ENCODE measurements at places on chromosomes 4 and X. TPM values are rescaled to one million over a fixed set of nuclear protein-coding genes. Genes with fewer than 3 reads are reported as not detected.

IBSP gene
- 0.30 TPM for polyA plus RNA-seq

GRCh38 chr4:118798658-118799057, 37.3 kb downstream of the SEC24D start:
- DNase-seq: no peak

DNA sequence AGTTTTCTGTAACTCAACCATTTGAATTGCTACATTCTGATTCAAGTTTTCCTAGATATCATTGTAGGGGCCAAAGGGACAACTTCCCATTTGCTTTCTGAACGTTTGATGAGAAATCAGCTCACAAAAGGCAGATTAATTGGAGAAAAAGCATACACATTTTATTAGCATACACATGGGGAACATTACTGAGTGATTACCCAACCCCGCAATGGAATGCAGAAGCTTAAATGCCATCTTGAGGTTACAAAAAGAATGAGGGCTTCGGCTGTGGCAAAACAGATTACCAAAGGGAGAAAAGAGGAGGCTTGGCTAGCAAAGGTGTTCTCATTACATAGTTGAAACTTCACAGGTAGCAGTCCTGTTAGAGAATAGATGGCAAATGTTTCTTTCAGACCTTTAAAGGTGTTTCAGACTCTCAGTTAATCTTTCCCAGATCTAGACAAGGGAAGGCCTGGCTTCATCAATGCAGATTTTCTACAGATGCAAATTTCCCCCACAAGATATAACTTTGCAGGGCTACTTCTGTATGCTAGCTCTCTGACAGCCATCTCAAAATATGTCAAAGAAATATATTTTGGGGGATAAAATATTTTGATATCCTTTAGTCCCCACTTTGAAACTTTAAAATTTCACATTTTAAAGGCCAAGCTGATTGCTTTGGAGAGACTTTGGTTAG, 26.5 kb upstream of the HERC6 start:
- DNase-seq: no peak

GRCh38 chrX:107450823-107451509, 1.5 kb downstream of the FRMPD3 start:
- DNase-seq: no peak

PPP4R3C gene
- not detected for polyA plus RNA-seq

GAGE10 gene
- polyA plus RNA-seq: not detected

DNA sequence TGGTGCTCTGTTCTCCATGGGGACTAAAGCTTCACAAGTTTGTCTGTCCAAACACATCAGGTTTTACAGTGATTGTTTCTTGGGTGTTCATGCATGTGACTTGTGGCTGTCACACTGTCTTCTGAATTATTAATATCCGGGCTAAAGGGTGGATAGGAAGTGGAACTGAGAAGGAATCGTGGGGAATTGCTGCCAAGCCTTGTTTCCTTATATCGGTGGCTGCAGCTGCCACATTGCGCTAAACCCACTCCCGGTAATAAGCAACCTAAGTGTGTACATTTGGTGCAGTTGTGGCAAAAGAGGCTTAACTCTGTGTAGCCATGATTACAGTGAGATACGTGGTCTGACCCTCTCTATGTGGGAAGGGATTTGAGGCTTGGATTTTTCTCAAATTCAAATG, 30.7 kb downstream of the SEPTIN11 start:
- no peak for DNase-seq

ANOS1 gene
- 52.5 TPM for polyA plus RNA-seq

DNA sequence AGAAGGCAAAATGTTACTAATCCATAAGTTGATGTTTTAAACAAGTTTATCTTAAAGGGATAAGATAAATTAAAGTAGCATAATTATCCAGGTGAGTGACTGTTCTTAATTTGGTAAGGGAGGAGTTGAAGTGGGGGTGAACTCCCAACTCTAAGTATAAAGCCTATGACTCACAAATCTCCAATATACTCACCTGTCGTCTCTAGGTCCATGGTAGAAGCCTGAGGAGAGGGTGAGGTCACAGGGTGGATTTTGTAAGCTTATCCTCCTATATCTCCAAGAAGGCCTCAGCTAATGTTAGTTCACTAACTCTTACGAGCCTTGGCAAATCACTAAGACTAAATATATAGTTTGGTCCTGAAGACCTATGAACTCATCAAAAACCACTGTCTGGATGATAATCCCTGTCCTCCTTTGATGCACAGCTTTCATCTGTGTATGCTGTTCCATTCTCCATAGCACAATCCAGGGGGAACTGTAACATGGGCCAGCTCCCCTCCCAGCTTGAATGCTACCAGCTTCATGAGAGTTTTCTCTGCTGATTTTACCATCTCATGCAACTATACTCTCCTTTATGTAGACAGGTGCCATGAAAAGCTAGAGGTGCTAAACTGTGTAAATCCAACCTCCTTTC, 158.7 kb downstream of the BTC start:
- no peak for DNase-seq

DNA sequence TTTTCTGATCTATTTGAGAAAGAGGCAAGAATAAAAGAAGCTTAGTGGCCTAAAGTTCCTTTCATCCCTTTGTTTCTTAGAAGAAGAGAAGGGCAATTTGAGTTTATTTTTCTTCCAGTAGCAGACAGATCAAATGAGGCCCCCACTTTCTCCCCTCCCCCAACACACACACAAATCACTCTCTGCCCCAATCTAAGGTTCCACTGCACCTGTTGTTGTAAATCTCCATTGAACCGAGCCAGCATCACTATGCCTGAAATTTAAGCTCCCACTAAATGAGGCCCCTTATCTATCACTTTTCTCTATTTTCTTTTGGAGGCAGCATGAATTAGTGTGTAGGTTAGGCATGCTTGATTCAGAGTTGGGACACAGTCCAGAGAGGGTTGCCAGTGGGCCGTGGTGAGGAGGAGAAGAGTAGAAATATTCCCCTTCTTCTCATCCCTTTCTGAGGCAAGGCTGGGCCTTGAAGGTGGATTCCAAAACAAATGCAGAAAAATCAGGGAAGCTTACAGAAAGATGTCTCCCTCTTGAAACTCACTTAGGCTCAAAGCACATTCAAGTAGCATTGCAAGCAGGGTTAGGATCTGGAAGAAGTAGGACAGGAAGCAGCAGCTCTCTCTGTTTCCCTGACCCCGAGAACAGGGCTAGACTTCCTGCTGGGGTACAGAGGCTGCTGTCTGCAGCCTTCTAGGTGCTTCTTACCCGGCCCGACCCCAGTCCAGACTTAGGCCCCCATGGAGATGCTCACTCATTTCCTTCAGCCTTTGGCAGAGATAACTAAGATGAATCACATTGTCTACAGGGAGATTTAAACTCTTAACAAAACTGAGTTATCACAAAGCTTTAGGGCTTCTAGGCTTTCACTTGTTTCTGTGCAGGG, 70.7 kb downstream of the RASL11B start:
- no peak for DNase-seq

DNA sequence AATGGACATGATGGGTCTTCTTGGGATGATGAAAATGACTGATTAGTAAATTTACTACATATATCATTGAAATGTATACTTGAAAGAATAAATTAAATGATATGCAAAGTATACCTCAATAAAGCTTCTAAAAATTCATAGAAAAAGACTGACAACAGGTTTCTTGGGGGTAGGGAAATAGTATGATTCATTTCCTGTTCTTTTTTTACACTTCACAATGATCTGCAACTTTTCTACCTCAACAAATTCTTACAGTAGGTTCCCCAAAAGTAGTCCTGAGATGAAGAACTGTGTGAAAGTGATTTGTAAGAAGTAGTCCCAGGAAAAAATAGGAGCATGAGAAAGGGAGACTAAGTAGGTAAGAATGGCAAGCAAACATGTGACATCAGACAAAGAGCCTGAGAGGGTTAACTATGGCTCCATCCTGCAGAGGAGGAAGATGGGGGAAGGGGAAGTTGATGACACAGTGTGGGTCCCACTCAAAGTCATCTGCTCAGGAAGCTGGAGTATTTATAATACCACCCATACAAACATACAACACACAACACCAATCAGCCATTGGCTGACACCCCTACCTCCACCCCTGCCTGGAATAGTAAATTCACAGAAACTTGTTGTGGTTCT, 73.9 kb downstream of the ARHGAP6 start:
- DNase-seq: no peak

DNA sequence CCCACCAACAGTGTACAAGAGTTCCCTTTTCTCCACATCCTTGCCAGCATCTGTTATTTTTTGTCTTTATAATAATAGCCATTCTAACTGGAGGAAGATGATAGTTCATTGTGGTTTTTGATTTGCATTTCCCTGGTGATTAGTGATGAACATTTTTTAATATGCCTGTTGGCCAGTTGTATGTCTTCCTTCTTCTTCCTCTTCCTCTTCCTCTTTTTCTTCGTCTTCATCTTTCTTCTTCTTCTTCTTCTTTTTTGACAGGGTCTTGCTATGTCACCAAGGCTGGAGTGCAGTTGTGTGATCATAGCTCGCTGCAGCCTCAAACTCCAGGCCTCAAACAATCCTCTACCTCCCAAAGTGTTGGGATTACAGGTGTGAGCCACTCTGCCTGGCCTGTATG, 87.4 kb downstream of the CCDC160 start:
- DNase-seq: no peak

GRCh38 chrX:110419512-110419911, 60.9 kb downstream of the RTL9 start:
- no peak for DNase-seq

GRCh38 chr4:169677150-169677748, 56.9 kb downstream of the CLCN3 start:
- DNase-seq: no peak

GRCh38 chrX:109393859-109394258, 88.0 kb downstream of the GUCY2F start:
- no peak for DNase-seq

VMA21 gene
- 19.7 TPM for polyA plus RNA-seq

- no peak for DNase-seq
These were observed 1056.7 kb downstream of the PCDH19 start for GRCh38 chrX:99353412-99353811.

CENPU gene
- polyA plus RNA-seq: 25.8 TPM

DNA sequence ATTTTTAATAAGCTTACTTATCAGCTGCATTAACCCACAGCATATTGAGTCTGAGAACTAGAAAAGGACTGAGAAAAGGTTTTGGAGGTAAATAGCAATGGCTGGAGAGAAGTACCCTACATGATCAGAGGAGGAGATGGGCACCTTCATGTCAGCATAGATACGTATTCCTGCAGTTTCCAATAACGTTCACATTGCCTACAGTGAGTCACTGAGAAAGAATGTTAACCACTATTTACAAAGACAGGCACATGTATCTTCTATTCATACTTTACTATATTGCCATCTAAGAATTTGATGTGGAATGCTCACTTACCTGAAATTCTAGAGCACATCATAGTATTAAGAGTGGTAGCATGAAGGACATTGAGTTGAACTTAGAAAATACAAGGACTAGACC, 92.5 kb downstream of the TLL1 start:
- DNase-seq: no peak

PLP1 gene
- polyA plus RNA-seq: 15.8 TPM

GRCh38 chr4:7800410-7800809, 139.3 kb downstream of the AFAP1 start:
- no peak for DNase-seq

GRCh38 chr4:114087596-114088230, 108.3 kb upstream of the ARSJ start:
- DNase-seq: peak; percentile 11

- DNase-seq: no peak
These were observed 591.5 kb downstream of the GALNTL6 start for GRCh38 chr4:172404676-172405075.

DNA sequence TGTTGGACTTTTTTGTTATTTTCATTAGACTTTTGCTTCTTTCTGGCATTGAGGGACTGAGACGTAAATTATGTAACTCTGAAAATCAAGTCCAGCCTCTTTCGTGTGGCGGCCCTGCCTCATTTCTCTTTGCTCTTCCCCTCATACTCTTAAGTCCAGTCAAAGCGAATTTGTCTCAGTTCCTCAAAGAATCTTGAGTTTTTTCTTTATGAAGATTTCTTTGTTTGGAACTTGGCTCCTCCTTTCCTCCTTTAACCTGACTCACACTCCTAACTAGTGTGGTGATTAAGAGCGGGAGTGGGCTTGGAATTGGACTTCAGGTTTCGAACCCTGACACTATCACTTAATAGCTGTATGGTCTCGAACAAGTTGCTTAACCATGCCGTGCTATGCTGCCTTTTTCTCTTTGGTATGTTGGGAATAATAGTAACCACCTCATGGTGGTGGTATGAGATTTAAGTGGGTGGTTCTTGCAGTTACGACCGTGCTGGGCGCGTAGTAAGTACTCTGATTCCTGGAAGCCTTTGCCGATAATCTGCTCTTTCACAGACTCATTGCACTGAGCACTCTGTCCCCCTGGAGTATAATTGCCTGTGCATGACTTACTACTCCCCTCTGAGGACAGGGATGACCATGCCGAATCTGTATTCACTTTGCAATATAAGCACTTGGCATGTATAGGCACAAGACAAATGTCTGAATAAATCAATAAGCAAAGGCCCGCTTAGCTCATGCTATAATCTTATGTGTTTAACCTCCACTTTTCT, 19.1 kb downstream of the FNIP2 start:
- DNase-seq: no peak

- no peak for DNase-seq
These were observed 6.1 kb downstream of the RELL1 start for GRCh38 chr4:37680089-37680488.

NEUROG2 gene
- not detected for polyA plus RNA-seq

DNA sequence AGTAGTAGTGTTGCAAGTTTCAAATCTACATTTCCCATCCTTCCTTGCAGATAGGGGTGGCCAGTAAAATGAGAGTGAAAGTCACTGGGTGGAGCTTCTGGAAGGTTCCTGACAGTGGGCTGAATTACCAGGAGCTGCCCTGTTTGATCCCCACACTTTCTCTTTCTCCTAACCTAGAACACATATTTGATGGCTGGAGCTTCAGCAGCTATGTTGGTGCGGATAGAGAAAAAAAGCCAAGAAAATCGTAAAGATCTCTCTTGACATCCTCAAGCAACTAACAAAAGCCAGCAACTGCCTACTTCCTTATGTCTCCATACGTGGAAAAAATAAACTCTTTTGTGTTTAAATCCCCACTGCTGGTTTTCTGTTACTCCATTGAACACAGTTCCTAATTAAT, 32.2 kb downstream of the ZNF275 start:
- no peak for DNase-seq

ZNF157 gene
- polyA plus RNA-seq: 0.84 TPM

- no peak for DNase-seq
These were observed 28.8 kb downstream of the ELF4 start for GRCh38 chrX:130081421-130082045.

DNA sequence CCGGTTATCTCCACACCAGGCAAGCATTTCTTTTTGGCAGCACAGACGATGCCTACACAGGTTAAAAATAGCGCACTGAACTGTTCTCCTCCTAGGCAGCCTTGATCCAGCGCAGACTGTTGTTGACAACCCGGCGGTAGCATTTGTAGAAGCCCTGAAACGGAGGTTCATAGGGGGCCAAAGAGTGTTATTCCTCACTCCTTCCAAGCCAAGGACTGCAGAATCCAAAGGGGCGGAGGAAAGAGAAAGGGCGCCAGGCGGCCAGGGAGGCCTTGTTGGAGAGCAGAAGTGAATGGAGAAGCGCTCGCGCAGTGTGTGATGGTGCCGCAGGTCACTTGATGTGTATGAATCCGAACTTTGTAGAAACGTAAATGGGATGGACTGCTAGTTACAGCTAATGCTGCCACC, 82.7 kb downstream of the TENM3 start:
- DNase-seq: no peak

CDKL2 gene
- 3.3 TPM for polyA plus RNA-seq

Data from right lung (tissue), 10 donors.